ENCODE measurements at places on chromosomes 4 and X.

DNA sequence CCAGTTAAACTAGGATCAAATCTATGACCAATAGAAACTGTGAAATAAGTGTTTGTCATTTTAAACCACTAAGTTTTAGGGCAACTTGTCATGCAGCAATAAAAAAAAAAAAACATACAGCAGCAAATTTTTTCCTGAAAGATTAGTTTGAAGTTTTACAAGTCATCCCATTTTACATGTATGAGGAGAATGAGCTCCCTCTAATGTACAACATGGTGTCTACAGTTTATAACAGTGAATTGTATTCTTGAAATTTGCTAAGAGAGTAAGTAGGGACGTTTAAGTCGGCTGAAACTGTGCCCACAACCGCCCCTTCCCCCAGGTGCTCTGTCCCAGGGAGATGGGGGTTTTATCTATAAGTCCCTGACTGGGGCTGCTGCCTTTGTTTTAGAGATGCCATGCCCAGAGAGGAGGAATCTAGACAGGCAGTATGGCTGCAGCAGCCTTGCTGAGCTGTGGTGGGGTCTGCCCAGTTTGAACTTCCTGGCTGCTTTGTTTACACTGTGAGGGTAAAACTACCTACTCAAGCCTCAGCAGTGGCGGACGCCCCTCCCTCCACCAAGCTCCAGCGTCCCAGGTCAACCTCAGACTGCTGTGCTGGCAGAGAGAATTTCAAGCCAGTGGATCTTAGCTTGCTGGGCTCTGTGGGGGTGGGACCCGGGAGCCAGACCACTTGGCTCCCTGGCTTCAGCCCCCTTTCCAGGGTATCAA, 499.3 kb upstream of the CT83 start:
- DNase-seq = no peak

- DNase-seq = no peak
Observed at GRCh38 chr4:122661176-122662160, 40.6 kb upstream of the IL21 start.

DNA sequence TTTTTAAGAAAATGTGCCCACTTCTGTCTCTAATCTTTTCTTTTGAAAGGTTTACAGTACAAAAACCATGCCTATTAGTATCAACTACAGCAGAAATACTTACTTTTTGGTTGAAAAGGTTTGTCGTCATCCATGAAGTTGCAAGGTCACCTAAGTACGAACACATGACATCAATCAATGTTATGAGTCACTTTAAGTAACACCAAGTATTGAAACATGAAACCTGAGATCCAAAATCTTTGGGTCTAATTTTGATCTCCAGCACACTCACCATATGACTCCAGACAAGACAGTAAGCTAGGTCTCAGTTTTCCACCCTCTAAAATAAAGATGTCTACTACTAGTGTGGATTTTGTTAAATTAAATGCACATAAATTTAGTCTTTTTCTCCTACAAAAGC, 8.4 kb downstream of the ZNF280C start:
- no peak for DNase-seq

- DNase-seq = no peak
Observed at GRCh38 chr4:44434247-44434646, 14.4 kb downstream of the KCTD8 start.

Measured in GM13976 (cell line).